ENCODE measurements at places on chromosomes 7 and 10. TPM values are rescaled to one million over a fixed set of nuclear protein-coding genes. Genes with fewer than 3 reads are reported as not detected.

DNA sequence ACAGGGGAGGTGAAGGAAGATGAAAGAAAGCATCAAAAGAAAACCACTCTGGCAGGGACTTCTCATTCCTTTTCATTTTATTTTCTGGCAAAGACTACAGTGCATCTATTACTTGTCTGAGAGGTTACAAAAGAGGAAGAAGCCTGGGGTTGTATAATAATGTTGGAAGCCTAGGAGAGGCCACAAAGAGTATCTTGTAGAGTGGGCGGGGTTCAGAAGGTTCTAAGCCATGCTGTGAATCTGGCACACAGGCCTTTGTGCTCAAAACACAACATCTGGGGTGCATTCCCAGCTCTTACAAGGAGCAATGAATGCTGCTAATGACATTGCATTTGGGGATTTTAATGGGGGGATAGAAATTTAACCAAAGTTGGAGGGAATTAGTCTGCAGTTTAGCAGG is 49.4 kb downstream of the MRPL32 start:
- DNase-seq, result no peak
- H3K27me3 ChIP-seq, result peaks cover 2% of the 10 kb centered on the region
- H3K4me1 ChIP-seq, result no peaks in the 10 kb centered on the region
- H3K36me3 ChIP-seq, result no peaks in the 10 kb centered on the region
- H3K27ac ChIP-seq, result no peak overlapping the region

DNA sequence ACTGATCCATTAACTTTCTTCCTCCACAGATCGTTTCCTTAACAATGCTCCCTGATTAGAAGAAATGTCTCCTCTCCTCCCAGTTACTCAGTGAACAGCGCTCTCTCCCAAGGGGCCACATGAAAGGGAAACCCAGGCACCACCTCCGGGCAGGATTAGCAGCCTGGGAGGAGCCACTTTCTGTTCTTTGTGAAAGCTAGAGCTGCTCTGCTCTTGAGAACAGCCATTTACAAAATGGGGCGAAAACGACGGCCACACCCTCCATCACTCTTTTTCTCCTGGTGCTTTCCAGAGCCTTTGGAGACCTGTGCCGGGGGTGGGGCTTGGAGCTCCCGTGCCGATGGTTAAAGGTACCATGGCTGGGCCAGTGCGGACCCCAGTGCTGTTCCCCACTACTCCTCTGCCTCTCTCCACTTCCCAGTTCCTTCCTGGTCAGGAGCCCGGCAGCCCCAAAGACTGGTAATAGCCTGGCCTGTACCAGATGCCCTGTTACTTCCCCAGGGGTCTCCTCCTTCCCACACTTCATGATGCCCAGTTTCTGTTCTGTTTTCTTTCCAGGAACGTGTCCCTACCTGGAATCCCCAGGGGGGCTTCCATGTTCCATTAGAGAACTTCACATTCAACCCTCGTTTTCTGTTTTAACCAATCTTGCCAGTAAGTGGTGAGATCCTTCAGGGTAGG is 402.9 kb upstream of the GALNT17 start:
- no peak for DNase-seq
- H3K27me3 ChIP-seq, result no peaks in the 10 kb centered on the region
- H3K36me3 ChIP-seq, result no peaks in the 10 kb centered on the region
- H3K4me3 ChIP-seq, result no peak overlapping the region
- H3K4me1 ChIP-seq, result peaks cover 7% of the 10 kb centered on the region

GRCh38 chr7:17699696-17700095 is 240.6 kb downstream of the SNX13 start:
- H3K27ac ChIP-seq, result no peak overlapping the region
- no peaks in the 10 kb centered on the region for H3K27me3 ChIP-seq
- no peak for DNase-seq
- no peak overlapping the region for H3K4me3 ChIP-seq
- no peaks in the 10 kb centered on the region for H3K4me1 ChIP-seq

DNA sequence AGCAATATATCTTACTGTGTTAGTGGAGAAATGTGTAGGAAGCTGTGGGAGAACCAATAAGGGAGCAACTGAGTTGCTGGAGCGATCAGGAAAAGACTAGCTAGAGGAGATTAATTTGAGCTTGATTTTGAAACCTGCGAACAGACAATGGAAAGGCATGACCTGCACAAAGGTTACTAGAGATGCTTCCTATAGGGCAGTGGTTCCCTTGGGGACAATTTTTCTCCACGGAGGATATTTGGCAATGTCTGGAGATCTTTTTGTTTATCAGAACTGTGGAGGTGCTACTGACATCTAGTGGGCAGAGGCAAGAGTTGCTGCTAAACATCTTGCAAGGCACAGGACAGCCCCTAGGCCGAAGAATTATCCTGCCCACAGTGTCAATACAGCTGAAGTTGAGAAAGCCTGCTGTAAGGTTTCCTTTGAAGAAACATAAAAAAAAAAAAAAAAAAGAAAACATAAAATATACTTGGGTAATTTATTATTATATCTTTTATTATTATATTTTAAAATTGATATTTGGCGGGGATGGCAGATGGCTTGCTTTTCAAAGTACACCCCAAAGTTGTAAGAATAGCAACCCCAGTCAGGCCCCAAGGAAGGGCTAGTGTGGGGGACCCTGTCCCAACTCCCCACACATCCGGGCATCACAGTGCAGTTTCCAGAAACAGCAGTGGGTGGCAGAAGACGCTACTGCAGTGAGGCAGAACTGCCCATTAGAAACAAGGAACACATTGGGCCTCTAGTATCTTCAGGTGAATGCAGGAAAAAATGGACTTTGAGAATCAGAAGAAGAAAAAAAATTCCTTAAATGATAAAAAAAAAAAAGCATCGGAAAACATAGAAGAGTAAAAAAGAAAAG is 481.6 kb downstream of the SH2D4B start:
- H3K4me3 ChIP-seq, result no peak overlapping the region
- H3K36me3 ChIP-seq, result no peaks in the 10 kb centered on the region
- no peaks in the 10 kb centered on the region for H3K27me3 ChIP-seq
- no peaks in the 10 kb centered on the region for H3K4me1 ChIP-seq

The HOXA3 gene
- total RNA-seq, result not detected

The NEUROG3 gene
- not detected for total RNA-seq
